ENCODE measurements at places on chromosomes 2 and 18.

- no peak for DNase-seq
These were observed 9.9 kb downstream of the PSD4 start for GRCh38 chr2:113183703-113184102.

- DNase-seq = no peak
These were observed 26.4 kb downstream of the CTDP1 start for GRCh38 chr18:79706006-79706405.

- DNase-seq = no peak
These were observed 62.0 kb upstream of the SGPP2 start for GRCh38 chr2:222362336-222362735.

GRCh38 chr18:67730886-67731285, 214.4 kb upstream of the DSEL start:
- no peak for DNase-seq

- DNase-seq = no peak
These were observed 827.0 kb downstream of the BCL11A start for GRCh38 chr2:59726228-59727120.

DNA sequence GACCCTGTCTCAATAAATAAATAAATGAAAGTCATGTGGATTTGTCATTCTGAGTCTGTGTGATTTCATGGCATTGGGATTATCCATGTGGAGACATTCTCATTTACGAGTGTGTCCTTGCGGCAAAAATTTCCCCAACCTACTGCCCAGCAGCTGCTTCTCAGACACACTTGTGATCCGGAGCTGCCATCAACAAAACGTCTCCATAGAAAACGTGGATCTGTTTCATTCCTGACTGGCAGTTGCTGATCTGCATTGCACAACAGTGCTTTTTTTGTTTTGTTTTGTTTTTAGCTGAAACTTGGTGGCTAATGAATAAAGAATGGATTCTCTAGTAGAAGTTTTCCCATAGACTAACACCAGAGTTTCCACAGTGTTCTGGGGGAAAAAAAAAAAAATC, 74.7 kb downstream of the TGIF1 start:
- DNase-seq = no peak

DNA sequence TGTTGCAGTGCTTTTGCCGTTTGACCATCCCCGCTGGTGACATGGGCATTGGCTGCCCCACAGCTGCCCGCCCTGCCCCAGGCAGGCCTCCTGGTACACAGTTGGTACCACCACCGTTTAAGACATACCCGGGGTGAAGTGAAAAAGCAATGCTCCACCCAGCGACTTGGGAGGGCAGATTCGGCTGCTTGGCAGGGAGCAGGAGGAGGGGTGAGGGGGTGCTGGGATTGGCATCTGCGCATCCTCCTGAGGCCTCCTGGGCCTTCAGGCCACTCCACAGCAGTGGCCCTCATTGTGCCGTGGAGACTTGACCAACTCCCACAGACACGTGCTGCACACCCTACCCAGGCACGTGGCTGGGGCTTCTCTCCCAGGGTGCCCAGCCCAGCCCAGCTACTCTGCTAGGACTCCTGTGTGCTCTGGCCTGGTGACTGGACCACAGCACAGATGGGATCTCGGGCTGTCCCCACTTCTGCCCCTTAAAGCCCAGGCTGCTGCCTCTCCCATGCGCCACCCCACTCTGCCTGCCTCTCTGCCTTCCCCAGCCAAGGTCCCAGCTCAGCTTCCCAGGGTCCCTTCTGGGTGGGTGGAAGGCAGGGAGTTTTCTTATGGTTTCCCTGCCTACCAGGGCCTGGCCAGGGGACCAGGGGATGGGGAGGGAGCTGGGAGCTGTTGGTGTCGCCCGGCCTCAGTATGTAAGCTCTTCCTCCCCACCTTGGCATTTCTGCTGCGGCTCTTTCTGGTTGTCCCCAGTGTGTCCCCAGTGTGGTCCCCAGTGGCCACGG, 157.0 kb upstream of the HS6ST1 start:
- DNase-seq = no peak

- DNase-seq = no peak
These were observed 32.1 kb downstream of the SAP130 start for GRCh38 chr2:127995725-127996124.

DNA sequence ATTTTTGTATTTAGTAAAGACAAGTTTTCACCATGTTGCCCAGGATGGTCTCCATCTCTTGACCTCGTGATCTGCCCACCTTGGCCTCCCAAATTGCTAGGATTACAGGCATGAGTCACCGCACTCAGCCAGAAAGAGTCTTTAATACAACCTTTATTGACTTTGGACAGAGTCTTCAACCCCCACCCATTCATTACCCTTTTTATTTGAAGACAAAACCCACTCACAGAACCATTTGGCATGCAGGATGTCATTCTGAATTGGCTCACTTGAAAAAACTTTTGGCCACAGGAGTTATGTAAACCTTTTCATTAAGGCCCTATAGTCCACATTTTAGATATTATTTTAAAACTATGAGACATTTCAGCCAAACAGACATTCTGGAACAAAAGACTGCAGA, 217.9 kb upstream of the RND3 start:
- no peak for DNase-seq

DNA sequence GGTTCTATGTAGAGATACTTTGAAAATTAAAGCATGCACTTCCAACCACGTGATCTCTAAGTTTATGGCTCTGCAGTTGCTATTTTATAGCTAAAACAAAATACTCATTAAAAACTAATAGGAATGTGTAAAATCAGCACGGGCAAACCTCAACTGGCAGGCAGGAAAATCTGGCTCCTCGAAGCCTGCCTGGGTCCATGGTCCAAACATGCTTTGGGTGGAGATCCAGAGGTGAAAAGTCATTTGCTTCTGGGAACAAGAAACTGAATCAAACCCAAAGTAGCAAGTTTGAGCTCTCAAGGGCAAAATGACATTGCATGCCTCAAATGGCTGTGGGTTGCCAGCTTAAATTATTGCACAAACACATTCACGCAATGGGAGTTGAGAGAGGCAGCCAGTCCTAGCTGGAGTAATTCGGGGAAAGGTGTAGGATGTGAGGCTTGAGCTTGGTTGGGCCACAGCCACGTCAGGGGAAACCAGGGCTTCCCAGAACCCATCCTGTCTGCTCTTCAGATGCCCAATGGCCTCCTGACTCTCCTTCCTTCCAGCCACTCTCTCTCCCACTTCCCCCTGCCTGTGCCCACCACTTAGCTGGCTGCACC, 75.2 kb upstream of the LCLAT1 start:
- no peak for DNase-seq

- no peak for DNase-seq
These were observed 1231.2 kb upstream of the ZEB2 start for GRCh38 chr2:145751155-145751554.

GRCh38 chr2:129805899-129806298, 173.6 kb upstream of the RAB6C start:
- DNase-seq = no peak

DNA sequence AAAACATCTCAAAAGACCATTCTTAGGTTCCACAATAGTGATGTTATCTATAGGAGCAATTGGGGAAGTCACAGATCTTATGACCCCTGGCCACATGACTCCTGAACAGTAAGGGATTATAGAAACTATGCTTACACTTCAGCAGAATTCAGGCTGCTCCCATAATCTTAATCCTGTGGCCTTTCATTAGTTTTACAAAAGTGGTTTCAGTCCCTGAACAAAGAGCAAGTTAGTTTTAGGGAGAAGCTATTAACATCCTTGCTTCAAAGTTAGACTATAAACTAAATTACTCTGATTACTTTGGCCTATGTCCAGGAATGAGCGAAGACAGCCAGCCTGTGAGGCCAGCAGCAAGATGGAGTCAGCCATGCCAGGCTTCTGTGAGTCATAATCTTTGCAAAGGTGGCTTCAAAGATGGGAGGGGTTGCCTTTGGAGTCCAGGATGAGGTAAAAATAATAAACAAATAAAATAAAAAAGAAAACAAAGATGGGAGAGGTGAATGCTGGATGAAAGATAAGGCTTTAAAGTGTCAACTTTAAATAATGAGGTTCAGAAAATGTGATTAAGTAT, 168.7 kb upstream of the NDUFV2 start:
- no peak for DNase-seq

GRCh38 chr2:44531289-44531688, 169.5 kb downstream of the CAMKMT start:
- DNase-seq = no peak

- DNase-seq = no peak
These were observed 2082.4 kb upstream of the PIK3C3 start for GRCh38 chr18:39872651-39873050.

- no peak for DNase-seq
These were observed 4.4 kb downstream of the ACTR2 start for GRCh38 chr2:65231892-65232477.

- DNase-seq = no peak
These were observed 209.8 kb downstream of the DCDC2C start for GRCh38 chr2:3913166-3913565.

Measured in tibial nerve (tissue), 4 donors.